Activated T-cell treated with anti-CD3 and anti-CD28 coated beads, Interleukin-2, amount 50 U/mL, for 4 hours (primary cell): ENCODE measurements at places on chromosomes 6 and 20. TPM values are rescaled to one million over a fixed set of nuclear protein-coding genes. Genes with fewer than 3 reads are reported as not detected.

Gene C20orf144
- 0.20 TPM for total RNA-seq

Gene TIAM2
- total RNA-seq = 12.2 TPM

- no peak for DNase-seq
Measured at GRCh38 chr6:168035661-168036545, 38.4 kb downstream of the KIF25 start.

GRCh38 chr20:47949230-47949629, 163.9 kb upstream of the SULF2 start:
- DNase-seq = no peak

DNA sequence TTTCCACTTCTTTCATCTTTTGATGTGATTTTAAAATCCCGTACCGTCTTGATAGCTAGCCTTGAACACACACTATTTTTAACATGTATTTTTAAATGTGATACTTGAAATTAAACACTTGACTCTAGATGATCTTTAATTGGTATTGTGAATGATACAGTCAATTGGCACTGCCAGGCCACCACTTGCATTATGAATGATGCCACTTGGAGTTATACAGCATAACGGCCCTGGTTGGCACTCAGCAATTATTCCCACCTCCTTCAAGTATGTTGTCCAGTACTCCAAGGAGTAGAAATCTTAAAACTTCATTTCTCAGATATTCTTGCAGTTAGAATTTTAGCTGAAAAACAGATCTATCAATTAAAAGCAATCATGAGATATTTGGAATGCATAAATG, 62.9 kb downstream of the TENT5A start:
- DNase-seq = no peak

DNA sequence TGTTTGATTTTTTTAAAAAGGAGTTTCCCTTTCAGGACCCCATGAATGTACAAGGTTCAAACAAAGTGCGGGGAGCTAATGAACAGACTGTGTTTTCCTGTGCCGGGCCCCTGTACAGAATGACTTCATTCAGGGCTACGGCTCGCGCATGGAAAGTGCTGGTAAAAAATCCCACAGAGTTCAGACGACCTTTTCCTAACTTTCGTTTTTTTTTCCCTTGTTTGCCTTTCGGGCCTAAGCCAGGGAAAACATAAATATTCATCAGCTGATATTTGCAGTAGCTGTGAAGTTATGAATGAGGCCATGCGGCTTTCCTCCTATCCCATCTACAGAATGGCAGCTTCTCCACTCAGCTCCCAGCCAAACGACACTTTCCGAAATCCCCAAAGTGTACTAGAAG, 74.0 kb downstream of the HAO1 start:
- DNase-seq = no peak
